ENCODE measurements at places on chromosomes 16 and 17.

DNA sequence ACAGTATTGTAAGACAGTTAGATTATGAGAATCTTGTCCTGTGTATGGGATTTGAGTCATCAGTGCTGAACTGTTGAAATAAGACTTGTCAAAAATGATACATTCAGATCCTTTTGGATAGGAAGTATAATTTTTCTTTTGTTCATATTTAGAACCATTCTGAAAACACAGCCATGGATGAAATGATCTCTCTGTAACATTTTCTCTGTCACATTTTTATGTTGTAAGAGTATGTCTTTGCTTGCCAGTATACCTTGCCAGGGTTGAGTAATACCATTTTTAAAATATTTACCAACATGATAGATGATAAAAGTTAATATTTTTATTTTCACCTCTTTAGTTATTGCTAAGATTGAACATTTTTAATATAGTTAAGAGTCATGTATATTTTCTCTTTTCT lies 45.0 kb downstream of the NSRP1 start:
- DNase-seq = no peak

DNA sequence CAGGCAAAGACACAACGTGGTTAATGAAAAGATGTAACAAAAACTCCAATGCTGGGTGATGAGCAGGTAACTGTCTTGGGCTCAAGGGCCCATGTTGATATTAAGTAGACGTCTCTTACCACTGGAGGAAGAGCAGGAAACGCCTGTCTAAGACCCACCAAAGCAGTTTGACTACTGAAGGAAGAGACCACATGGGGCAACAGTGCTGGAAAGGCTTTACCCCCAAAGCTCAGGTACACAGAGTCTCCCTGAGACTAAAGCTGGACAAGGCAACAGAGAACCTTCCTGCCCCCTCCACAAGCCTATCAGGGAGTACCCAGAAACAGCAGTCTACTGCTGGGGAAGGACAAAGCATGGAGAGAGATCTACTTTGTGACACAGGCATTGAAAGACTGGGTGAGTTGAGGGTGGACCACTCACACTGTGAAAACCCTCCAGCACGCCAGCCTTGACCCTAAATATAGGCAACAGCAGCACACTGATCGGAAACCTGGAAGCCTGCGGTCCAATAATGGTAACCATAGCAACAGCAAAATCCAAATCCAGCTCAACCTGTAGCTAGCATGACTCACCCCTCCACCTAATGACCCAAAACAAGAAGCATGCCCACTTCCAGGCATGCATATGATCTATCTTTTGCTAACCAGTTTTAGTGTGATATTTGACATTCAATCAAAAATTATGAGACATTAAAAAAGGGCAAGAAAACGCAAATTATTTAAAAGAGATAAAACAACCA lies 270.5 kb upstream of the SDK2 start:
- DNase-seq = no peak

DNA sequence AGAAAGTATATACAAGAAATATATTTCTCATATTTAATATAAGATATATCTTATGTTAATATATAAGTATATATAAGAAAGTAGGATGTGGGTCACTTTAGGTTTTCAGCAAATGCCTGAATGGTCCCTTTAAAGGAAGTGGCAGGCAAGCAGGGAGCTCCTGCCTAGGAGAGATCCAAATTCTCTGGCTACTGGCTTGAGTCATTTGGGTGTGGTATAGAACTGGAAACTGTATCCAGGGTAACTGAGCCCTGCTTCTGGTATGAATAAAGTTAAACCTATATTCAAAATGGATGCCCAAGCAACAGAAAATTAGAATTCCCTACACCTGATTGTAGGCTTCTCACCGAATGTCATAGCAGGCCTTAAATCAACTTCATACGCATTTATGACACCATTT lies 144.4 kb downstream of the ZNF18 start:
- DNase-seq = no peak

GRCh38 chr17:69404399-69404798 lies 10.1 kb upstream of the MAP2K6 start:
- DNase-seq = no peak

DNA sequence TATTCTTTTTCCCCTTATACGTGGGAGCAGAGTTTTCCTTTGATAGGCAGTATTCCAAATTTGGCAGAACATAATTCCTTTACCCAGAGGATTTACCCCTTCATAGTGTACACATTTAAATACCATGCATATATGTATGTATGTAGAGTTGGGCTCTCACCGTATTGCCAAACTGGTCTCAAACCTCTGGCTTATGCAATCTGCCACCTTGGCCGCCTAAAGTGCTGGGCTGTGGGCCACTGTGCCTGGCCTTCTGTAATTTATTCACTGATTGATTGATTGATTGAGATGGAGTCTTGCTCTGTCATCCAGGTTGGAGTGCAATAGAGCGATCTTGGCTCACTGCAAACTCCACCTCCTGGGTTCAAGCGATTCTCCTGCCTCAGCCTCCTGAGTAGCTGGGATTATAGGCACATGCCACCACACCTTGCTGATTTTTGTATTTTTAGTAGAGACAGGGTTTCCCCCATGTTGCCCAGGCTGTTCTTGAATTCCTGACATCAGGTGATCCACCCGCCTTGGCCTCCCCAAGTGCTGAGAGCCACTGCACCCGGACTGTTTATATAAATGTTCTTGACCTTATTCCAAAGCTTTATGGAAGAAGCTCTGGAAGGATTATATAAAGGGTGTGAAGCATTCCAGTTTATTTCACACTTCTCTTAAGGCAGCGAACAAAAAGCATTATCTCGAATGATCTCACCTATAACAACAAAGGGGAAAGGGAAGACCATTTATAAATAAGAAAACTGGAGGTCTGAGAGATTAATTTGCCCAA lies 14.9 kb downstream of the GLG1 start:
- no peak for DNase-seq

DNA sequence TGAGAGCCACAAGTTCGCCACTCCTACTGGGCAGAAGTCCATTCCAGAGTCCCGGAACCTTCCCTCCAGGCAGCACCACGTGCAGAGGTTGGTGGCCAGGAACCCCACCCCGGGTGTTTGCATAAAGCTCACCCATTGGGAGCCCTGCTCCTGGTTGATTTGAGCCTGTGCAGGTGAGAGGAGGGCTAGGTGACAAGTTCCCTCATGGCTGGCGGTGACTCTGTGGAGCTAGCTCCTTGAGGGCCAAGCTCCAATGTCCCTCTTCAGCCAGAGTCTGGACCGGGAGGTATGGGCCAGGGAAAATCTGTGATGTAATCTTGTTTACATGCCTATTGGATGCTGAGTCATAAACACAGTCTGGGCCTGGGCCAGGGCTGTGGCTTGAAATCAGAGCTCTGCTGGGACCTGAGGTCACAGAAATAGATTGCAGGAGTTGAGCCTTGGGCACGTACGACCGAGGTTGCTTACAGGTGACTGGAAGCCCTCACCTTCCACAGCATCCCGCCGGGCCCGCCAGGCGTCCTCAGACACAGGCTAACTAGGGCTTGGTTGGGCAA lies 118.9 kb downstream of the AATF start:
- no peak for DNase-seq

DNA sequence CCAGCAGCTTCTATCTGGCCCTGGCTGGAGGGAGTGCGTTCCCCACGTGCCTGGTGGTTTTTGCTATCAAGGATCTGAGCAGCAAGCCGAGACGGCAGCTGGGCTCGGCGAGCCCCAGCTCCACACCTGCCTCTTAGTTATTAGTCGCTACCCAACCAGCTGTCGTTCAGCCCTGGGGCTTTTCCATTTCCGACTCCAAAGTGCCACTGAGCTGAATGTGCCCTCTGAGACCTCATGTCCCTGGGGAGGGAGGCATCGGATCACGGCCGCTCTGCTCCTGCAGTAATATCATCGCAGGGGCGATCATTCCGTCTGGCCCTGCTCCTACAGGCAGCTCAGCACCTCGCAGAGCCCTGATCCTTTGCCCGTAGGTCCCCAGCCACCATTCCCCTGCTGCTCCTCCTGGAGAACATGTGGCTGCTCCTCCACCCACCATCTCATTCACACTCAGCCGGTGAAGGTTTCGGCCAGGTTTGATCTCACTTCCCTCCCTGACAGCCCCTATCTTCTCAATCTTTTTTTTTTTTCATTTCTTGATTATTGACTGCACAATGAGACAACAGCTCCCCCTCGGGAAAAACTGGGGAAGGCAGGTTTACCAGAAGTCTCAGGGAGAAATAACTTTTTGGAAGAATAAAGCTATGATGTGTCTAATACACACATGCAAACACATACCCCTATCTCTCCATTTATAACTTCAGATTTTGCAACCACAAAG lies 86.7 kb downstream of the ZFHX3 start:
- DNase-seq = no peak

DNA sequence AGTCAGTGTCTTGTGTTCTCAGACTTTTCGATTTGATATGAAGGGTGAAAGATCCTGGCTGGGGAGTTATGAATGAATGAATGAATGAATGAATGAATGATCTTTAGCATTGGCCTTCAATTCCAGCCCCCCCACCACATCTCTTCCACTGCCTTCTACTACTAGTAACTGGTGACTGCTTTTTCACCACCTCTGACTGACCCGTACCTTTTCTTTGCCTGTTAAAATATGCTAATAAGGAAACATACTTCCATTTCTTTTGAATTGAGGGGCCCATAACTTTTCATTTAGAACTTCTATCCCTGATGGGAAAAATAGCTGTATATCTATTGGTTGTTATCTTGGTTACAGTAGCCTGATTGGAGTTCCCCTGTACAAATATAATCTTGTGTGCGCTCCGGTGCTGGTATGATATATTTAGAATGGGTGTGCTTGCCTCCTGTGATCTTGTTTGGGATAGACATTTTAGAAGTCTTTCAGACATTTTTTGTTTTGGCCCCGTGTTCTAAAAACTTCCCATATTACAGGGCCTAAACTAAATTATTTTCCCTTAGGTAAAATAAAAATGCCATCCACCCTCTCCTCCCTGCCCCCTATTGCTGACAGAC lies 3.4 kb downstream of the LYRM1 start:
- DNase-seq = no peak
